ENCODE measurements at places on chromosomes 2 and 18. TPM values are rescaled to one million over a fixed set of nuclear protein-coding genes. Genes with fewer than 3 reads are reported as not detected.

CCDC142 gene
- 13.6 TPM for total RNA-seq

DNA sequence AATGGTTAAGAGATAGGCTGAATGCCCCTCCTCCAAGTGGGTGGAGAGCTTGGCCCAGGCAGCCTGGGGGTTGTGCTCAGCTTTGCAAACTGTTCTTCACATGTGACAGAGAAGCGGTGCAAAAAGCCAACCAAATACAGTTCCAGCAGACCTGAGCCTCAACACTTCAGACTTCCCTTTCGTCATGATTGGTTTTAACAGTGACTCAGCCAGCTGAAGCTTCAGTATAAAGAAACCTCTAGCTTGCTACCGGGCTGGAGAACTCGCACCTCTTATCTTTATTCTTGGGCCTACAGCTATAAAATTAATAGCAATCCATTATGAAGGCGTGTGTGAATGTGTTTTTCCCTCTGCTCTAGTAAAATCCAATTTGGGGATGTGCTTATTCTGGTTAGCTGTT is 20.0 kb downstream of the SETBP1 start:
- peak; percentile 74 for DNase-seq

INPP1 gene
- total RNA-seq: 2.9 TPM

GRCh38 chr2:222693837-222694236 is 22.4 kb downstream of the MOGAT1 start:
- DNase-seq: no peak

DNA sequence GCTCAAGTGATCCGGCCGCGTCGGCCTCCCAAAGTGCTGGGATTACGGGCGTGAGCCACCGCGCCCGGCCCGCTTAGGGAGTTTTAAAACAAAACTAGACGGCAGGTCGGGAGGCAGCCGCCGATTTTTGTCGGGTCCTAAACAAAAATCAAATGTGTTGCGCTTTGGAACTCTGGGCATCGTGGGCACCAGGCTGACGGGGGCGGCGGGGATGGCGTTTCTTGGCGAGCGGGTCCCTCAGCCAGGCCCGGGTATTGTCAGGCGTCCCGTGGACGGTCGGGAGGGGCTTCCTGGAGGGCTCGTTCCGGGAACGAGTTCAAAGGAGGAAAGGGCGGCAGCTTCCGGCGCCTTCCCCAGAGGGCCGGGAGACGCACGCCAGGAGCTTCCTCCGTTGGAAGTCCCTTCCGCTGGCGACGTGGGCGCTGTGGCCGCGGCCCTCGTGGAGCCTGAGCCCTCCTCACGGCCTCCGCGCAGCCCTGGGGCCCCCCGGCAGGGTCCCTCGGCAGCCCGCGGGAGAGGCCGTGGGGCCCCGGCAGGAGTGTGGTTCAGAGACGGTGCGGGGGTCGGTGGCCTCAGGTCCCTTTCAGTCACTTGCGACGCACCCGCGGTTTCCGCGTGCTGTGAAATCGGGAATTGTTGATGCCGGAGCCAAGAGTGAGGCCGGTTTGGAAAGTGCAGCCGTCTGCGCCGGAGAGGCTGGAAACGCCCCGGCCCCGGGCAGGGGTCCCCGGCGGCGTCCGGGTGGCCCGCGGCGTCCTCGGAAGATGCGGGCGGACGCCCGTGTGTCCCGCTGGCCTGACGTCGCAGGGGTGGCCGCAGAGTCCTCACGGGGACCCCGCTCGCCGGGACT is 59.3 kb downstream of the EMILIN2 start:
- DNase-seq: peak; percentile 28

FRZB gene
- total RNA-seq: not detected

DNA sequence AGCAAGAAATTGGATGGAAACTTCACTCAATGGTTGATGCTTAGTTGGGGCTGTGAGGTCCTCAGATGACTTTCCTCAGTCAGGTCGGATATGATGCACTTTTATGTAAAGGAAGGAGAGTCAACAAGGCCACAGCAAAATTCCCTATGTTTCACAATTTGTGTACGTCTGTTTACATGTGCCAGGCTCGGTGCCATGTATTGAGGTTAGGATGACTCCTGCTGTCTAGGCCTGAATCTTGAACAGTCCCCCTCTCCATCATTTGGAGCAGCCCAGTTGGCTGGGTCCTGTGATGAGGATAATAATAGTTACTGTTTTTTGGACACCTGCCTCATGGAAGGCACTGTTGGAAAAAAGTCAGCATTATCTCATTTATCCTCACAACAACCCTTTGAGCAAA is 43.1 kb downstream of the VSNL1 start:
- DNase-seq: no peak

FOXI3 gene
- not detected for total RNA-seq

DNA sequence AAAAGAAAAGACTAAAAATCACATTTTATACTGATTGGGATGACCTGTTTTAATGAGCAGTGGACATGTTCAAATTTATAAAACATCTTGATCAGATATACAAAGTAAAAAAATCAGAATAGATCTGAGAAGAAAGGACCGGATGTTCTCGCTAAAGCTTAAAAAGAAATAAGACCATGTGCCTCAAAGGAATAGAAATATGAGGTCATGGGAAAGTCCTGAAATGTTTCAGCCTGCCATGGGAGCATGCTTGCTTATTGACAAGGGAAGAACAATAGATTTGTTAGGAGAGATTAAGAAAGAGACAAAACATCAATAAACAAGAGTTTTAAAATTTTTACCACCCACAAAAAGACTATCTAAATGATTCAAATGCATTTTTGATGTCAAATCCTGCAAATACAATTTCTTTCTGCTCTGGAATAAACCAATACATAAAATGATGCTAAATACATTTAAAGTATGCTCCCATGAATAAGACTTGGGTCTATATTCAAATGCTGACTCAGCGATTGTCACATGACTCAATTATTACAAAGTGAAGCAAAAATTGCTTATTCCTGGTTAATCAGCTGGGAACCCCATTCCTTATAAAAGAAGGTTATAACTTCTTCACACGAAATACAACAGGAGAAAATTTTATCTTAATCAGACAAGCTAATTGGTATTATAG is 633.9 kb upstream of the PKDCC start:
- DNase-seq: no peak

DNA sequence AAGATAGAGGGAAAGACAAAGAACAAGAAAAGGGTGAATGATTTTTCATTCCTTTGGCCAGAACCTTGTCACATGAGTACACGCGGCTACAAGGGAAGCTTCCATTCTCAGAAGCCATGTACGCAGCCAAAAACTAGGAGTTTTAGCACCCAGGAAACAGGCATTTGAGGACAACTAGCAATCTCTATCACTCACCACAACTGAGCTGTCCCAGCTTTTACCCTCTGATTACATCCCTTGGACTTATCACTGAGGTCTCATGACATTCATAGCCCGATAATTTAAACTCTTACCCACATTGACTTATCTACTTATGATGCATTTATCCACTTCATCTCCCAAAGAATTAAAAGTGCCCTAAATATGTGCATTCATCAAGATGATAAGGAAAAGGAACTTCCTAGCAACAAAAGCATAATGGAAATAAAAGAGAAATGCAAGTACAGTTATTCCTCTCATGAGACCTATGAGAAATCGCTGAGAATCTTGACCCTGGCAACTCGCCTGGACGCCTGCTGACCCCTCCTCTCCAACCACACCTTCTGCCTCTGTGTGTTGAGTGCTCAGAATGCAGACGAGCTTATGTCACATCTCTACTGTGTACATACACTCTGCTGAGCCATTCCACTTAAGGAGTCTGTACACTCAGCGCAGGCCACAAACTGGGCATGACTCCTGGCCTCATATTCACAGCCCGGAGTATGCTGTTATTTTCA is 28.7 kb upstream of the MFSD6 start:
- no peak for DNase-seq

AFF3 gene
- total RNA-seq: 5.5 TPM

RIT2 gene
- not detected for total RNA-seq

- DNase-seq: no peak
Observed at GRCh38 chr2:143668234-143668633, 539.0 kb downstream of the ARHGAP15 start.

DNA sequence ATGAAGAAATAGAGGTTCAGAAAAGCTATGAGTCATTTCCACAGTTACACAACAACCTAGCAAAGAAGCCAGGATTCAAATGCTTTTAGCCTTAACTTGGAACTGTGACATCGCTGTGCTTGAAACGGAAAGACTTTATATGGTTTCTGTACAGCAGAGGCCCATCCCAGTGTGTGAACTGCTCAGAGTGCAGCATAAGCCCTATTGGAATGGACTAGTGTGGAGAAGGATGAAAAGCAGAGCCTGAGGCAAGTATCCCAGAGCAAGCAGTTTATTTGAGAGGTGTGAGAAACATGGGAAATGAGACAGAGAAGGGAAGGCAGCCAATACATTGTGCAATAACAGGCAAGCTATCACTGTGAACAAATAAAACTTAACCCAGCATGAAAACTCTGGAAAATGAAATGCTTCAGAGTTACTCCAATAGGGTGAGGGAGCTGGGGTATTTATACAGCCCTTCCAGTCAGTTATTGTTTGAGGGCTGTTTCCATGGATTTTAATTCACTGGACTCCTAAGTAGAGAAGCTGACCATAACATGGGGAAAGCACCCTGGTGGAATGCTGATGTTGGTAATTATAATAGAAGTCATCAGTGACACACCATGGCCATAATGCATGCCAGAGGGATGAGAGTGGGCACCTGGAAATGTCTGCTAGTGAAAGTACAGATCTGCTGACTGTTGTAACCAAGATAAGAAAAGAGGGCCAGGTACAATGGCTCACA is 254.0 kb upstream of the POU3F3 start:
- DNase-seq: no peak

GALNT14 gene
- total RNA-seq: not detected

DNA sequence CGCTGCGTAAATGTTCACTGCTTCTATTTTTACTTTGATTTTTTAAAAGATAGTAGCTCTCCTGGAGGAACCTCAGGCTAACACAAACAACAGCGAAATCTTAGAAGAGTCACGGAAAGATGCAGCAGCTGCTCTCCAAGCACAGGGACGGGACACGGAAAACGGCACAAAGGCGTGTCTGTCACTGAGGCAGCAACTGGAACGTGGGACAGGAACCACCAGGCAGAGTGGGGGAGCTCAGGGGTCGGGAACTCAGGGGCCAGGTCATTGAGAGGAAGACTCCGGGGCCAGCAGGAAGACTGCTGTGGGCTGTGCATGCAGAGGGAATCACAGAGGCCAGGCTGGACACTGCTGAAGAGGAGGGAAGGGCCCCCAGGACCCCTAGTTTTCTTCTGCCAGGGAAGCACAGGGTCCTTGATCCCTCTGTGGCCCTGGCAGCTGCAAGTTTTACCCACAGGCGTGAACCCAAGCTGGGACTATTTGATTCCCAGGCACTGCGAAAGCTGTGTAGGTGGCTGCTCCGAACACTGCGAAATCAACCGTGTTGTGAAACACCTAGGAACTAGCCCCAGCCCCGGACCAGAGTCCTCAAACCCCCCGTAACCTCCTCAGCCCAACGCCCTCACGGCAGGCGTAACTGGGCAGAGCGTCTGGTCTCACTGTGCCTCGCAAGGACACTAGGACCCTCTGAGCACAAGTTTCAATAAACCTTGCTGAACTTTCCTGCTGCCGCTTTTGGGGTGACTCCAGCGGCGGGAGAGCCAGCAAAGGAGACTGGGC is 263.0 kb downstream of the EIPR1 start:
- DNase-seq: no peak

- no peak for DNase-seq
Observed at GRCh38 chr2:102335871-102336366, 19.7 kb upstream of the IL18R1 start.

DNA sequence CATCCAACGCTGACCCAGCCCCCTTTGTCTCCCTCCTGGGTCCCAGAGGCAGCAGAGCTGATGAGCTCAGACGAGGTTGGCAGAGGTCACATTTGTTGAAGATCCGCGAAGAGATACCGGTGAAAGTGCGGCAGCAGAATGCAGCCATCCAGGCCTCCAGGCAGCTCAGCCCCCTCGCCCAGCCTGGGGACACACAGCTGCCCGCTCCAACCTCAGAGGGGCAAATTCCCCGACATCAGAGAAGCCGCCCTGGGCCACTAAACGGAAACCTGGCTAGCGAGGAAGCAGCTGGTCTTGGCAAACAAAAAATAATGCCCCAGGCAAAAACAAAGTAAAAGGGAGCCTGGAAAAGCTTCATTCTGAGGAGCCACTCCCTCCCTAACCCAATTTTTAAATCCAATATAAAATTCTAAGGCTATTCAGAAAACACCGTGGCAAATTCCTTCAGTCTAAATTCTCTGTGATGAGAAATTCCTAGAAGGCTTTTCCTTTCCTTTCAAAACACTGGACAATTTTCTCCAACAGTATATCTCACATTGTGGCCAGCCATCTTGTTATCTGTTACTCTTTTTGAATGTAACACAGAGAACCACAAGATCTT is 262.4 kb downstream of the SS18 start:
- no peak for DNase-seq
